Esophagus muscularis mucosa (tissue), 4 donors: ENCODE measurements at places on chromosomes 3 and 15. TPM values are rescaled to one million over a fixed set of nuclear protein-coding genes. Genes with fewer than 3 reads are reported as not detected.
A peak's percentile ranks its signal among the peaks of the same experiment; 100 is the strongest.

The EIF1B gene
- 32.0 TPM for total RNA-seq

- peak overlapping the region; percentile 23 for H3K27ac ChIP-seq
- no peak for DNase-seq
- H3K4me1 ChIP-seq = peaks cover 51% of the 10 kb centered on the region
- H3K36me3 ChIP-seq = no peaks in the 10 kb centered on the region
- H3K27me3 ChIP-seq = no peaks in the 10 kb centered on the region
These were observed 352.0 kb downstream of the LPP start for GRCh38 chr3:188505911-188506310.

The BNC1 gene
- total RNA-seq = 0.11 TPM

- no peak for DNase-seq
- no peak overlapping the region for H3K27ac ChIP-seq
- peaks cover 41% of the 10 kb centered on the region for H3K4me1 ChIP-seq
These were observed 91.8 kb downstream of the LIPC start for GRCh38 chr15:58523634-58524033.

DNA sequence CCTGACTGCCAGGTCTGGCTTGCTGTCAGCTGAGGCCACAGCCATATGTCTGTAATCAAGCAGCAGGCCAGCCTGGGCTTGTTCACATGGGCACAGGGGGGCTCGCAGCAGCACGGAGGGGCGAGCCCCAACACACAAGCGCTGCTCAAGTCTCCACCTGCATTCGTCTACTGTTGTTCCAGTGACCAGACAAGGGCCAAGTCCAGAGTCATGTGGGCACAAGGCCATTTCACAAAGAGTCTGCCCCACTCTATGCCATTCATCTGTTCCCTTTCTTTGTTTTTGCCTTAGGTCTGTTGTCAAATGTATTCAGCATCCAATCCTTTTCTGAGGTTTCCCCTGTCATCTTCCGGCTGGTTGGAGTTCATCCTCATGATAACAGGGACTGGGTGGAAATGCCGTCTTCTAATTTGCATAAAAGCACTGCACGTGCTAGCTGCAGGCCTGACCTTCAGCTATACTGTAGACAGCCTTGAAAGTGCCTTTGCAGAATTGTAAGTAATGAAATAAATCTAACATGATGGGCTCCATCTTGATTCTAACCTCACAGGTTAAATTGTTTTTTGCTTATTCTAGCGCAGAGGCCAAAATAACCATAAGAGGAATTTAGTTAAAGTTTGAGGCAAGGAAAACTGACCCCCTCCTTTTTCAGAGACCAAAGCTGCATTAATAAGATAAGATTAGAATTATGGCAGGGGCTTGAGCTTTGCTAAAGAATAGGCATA, 28.6 kb upstream of the KBTBD12 start:
- no peaks in the 10 kb centered on the region for H3K4me1 ChIP-seq
- no peak overlapping the region for H3K27ac ChIP-seq
- no peak for DNase-seq
- H3K36me3 ChIP-seq = no peaks in the 10 kb centered on the region
- no peak overlapping the region for H3K4me3 ChIP-seq

DNA sequence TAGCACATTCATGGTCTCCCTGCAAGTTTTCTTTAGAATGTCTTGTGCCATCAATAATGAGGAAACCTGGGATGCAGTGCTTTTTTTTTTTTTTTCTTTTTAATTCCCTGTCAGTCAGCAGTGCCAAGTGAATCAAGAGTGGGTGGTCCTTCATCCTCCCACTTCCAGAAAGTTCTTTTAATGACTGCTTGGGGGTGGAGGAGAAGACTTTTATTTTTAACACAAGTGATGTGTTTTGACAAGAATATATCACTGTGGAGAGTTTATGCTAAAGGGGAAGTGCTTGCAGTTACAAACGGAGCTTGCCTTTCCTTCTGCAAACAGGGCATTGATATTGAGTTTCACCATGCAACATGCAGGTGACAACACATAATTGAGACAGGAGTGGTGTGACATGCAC, 69.7 kb downstream of the CACNA2D3 start:
- H3K27ac ChIP-seq = no peak overlapping the region
- H3K36me3 ChIP-seq = no peaks in the 10 kb centered on the region
- DNase-seq = no peak
- H3K27me3 ChIP-seq = no peaks in the 10 kb centered on the region
- H3K4me3 ChIP-seq = no peak overlapping the region

DNA sequence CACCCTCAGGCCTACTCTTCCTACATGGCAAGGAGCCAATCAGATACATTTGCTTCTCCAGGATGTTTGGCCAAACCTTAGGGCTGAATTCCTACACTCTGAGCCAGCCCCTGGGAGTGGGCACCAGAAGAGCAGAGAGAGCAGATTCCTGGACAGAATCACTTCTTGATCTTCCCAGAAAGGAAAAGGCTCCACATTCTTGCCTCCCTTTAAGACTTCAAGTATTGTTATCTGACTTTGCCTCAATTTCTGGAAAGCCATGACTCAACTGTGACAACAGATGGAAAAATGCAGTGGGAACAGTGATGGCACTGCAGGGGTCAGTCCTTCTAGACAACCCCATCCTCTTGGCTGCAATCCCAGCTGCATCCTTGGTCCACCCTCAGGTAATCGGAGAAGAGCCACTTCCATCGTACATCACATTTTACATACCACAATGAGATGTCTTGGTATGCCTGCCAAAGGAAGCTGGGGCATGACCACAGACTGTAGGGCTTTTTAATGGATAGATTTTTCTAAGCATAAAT, 21.0 kb downstream of the SLCO2A1 start:
- no peak for DNase-seq
- no peaks in the 10 kb centered on the region for H3K36me3 ChIP-seq
- H3K4me1 ChIP-seq = no peaks in the 10 kb centered on the region
- H3K27me3 ChIP-seq = no peaks in the 10 kb centered on the region
- H3K27ac ChIP-seq = no peak overlapping the region

DNA sequence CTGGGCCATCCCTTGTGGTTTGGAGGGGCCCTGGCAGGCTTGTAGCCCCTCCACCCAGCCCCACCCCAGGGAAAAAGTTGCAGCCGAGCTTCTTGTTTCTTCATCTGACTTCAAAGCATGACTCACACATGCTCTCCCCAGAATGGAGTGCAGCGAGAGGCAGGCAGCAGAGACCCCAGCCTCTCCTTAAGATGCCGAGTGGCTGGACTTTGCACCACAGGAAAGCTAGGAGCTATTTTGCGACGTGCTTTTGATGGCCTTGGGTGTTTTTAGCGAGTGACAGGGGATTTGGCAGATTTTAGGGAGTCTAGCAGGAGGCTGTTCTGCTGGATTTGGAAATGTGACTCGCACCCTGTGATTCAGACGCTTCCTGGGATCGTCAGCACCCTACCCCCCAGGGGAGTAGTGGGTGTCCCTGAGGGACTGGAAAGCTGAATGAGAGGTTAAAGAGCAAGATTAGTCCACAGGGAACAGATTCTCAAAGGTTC, 14.2 kb downstream of the BAHD1 start:
- no peak for DNase-seq
- H3K4me3 ChIP-seq = no peak overlapping the region
- H3K27ac ChIP-seq = no peak overlapping the region
- peaks cover 51% of the 10 kb centered on the region for H3K4me1 ChIP-seq
- H3K36me3 ChIP-seq = peaks cover 16% of the 10 kb centered on the region

- no peak overlapping the region for H3K4me3 ChIP-seq
- no peak for DNase-seq
- no peaks in the 10 kb centered on the region for H3K36me3 ChIP-seq
These were observed 116.0 kb upstream of the GADL1 start for GRCh38 chr3:31010491-31010890.

The NCBP2 gene
- total RNA-seq = 49.9 TPM

GRCh38 chr15:51311510-51311909, 26.9 kb downstream of the CYP19A1 start:
- H3K27me3 ChIP-seq = no peaks in the 10 kb centered on the region
- DNase-seq = no peak
- peaks cover 4% of the 10 kb centered on the region for H3K4me1 ChIP-seq
- H3K4me3 ChIP-seq = no peak overlapping the region
- H3K36me3 ChIP-seq = no peaks in the 10 kb centered on the region

DNA sequence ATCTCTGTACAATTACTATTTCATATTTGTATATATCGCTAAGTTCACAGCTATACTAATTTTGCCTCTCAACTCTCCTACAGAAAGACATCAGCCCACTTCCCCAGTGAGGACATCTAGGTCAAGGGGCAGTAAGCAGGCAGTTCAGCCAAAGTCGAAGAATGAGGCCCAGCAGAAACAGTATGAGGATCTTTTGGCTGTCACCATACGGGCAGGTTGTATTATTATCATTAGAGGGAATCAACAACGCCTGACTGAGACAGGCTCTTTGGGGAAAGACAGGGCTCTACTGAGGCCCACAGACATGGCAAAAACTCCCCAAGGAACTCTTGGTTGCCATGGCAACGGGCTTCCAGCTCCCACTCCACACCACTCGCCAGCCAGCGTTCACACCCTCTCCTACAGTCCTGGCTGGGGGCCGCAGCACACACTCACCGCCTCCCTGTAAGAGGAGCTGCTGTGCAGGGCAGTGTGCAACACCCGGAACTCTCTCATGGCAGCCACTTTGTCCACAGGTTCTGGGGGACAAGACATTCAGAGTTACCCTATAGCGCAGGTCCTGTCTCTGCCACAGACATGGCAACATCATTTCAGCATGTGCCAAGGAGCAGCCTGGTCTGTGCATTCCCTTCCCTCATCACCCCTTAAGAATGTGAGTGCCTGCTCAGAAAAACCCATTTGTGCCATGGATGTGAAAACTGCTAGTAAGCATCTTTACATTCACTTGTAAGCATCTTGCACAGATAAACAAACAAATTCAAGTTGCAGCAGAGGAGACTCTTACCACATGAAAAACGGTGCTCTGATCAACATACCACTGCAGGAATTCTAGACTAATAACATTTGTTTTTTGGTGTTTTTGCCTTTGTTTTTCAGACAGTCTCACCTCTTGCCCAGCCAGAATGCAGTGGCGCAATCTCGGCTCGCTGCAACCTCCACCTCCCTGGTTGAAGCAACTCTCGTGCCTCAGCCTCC, 8.8 kb downstream of the UBL7 start:
- no peaks in the 10 kb centered on the region for H3K4me1 ChIP-seq
- H3K4me3 ChIP-seq = no peak overlapping the region
- peaks cover 100% of the 10 kb centered on the region for H3K36me3 ChIP-seq
- H3K27ac ChIP-seq = no peak overlapping the region

DNA sequence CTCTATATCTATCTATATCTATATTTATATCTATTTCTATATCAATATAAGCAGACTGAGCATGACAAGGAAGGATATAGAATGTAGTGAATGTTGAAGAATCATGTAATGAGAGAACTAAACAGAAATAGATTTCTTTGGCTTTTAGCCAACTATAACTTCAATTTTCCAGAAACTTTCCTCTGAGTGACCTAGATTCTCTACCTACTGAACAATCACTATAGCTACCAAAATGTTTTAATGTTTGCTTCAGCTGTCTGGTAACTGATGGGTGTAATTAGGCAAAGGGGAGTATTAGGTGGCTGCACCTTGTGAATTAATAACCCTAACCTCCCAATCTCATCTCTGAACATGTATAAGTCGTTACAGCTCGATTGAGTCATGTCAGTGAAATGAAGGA, 76.4 kb upstream of the ROBO1 start:
- H3K36me3 ChIP-seq = no peaks in the 10 kb centered on the region
- no peak for DNase-seq
- H3K4me1 ChIP-seq = no peaks in the 10 kb centered on the region

The PRSS50 gene
- 0.42 TPM for total RNA-seq

- H3K4me3 ChIP-seq = no peak overlapping the region
- H3K4me1 ChIP-seq = no peaks in the 10 kb centered on the region
- DNase-seq = no peak
- H3K27me3 ChIP-seq = no peaks in the 10 kb centered on the region
These were observed 11.0 kb upstream of the RAB7A start for GRCh38 chr3:128714887-128715491.

The CCDC191 gene
- 4.6 TPM for total RNA-seq

The TRIM69 gene
- 23.3 TPM for total RNA-seq

- no peak overlapping the region for H3K27ac ChIP-seq
- DNase-seq = no peak
These were observed 89.2 kb downstream of the TAMM41 start for GRCh38 chr3:11757441-11757875.

DNA sequence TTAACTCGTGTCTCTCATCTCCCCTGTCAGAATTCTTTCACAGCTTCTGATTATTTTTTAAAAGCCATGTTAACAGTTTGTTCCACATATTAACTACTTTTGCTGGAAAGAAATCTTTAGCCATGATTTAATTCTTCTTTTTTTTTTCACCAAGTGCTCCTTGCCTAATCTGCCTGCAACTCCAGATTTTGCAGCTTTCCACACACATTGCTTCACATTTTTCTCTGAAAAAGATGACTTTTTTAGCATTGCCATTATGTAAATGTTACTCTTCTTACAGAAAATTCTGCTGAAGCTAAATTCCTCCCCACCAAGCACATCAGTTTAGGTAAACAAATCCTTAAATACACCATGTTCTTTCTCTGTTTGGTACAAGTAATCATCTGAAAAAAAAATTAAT, 23.4 kb upstream of the PPARG start:
- H3K4me3 ChIP-seq = no peak overlapping the region
- H3K4me1 ChIP-seq = peaks cover 7% of the 10 kb centered on the region
- H3K27ac ChIP-seq = no peak overlapping the region
- no peak for DNase-seq
- no peaks in the 10 kb centered on the region for H3K27me3 ChIP-seq

- H3K36me3 ChIP-seq = no peaks in the 10 kb centered on the region
- peaks cover 81% of the 10 kb centered on the region for H3K4me1 ChIP-seq
- H3K27me3 ChIP-seq = no peaks in the 10 kb centered on the region
These were observed 53.4 kb downstream of the PSMD6 start for GRCh38 chr3:63969876-63970275.

DNA sequence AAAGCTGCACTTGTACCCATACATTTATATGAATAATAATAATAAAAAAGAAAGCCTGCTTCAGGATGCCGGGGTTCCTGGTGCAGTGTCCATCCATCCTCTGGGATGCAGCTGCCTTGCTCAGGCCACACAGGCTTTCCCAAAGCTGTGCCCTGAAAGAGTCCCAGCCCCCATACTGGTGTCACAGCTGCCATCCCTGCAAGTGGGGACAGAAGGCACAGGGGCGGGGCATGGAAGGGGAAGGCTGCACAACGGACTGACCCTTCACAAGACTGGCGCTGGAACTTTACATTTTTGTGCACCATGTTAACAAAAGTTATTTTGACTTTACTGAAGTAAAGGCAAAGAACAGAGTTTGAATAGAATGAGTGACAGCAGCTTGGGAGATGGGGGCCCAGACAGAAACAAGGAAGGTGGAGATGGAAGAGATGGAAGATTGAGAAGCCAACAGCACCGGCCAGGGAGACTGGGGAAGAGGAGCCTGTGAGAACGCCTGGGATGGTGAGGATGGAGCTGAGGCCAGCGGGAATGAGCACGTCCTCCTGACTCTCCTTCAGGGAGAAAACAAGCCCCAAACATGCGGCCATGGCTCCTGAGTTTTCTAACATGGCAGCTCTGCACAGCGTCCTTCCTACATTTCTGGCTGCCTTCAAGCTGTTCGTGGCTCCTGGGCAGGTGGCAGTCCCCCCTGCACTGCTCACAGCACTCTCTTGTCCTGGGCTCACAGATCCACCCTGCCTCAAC, 73.1 kb downstream of the ABTB1 start:
- peaks cover 83% of the 10 kb centered on the region for H3K4me1 ChIP-seq
- no peaks in the 10 kb centered on the region for H3K27me3 ChIP-seq
- H3K4me3 ChIP-seq = no peak overlapping the region
- H3K27ac ChIP-seq = peak overlapping the region; percentile 68
- no peaks in the 10 kb centered on the region for H3K36me3 ChIP-seq
- no peak for DNase-seq
